ENCODE measurements at places on chromosomes 3 and 15. TPM values are rescaled to one million over a fixed set of nuclear protein-coding genes. Genes with fewer than 3 reads are reported as not detected.

- DNase-seq, result no peak
- no peak overlapping the region for H3K4me3 ChIP-seq
- H3K27me3 ChIP-seq, result no peaks in the 10 kb centered on the region
- H3K27ac ChIP-seq, result no peak overlapping the region
- no peaks in the 10 kb centered on the region for H3K4me1 ChIP-seq
- no peaks in the 10 kb centered on the region for H3K36me3 ChIP-seq
These were observed 92.8 kb downstream of the DUT start for GRCh38 chr15:48423896-48424475.

GRCh38 chr3:152328841-152329240, 60.1 kb downstream of the MBNL1 start:
- H3K4me3 ChIP-seq, result no peak overlapping the region
- H3K4me1 ChIP-seq, result peaks cover 22% of the 10 kb centered on the region

DNA sequence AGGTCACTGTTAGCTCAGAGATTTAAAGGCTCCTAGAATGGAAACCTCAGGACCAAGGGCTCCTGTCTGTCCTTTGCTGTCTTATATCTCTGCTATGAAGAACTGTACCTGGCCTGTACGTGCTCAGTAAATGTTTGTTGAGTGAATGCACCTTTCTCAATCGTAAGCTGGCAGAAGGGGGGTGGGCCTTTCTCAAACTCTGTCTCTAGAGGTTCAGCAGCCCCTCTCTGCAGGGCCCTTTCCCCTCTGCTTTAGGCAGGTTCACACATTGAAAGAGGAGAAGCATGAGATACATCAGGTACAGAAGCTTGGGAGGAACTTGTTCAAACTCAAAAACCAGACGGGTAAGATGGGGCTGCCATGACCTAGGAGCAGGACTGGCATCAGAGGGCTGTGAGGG, 155.6 kb downstream of the GOLGA6L4 start:
- H3K27me3 ChIP-seq, result no peaks in the 10 kb centered on the region
- H3K4me3 ChIP-seq, result no peak overlapping the region
- no peak for DNase-seq
- no peak overlapping the region for H3K27ac ChIP-seq

DNA sequence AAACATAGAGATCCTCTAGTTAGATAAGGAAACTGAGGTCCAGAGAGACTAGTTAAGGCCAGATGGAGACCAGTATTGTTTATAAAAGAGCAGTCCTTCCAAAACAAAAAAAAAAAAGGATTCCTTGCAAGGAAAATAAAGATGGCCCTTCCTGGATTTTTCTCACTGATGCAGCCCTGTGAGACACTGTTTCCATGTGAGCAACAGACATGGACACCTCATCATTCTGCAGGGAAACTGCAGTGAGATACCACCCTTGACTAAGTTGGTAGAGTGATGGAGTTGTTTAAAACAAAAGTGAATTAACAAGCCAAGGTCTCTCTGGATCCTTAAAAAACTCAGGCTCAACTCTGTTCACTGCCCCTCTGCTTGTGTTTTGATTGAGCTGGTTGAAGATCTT, 65.6 kb upstream of the MYZAP start:
- no peaks in the 10 kb centered on the region for H3K27me3 ChIP-seq
- H3K27ac ChIP-seq, result no peak overlapping the region
- H3K4me1 ChIP-seq, result peaks cover 5% of the 10 kb centered on the region
- DNase-seq, result no peak
- H3K36me3 ChIP-seq, result no peaks in the 10 kb centered on the region

DNA sequence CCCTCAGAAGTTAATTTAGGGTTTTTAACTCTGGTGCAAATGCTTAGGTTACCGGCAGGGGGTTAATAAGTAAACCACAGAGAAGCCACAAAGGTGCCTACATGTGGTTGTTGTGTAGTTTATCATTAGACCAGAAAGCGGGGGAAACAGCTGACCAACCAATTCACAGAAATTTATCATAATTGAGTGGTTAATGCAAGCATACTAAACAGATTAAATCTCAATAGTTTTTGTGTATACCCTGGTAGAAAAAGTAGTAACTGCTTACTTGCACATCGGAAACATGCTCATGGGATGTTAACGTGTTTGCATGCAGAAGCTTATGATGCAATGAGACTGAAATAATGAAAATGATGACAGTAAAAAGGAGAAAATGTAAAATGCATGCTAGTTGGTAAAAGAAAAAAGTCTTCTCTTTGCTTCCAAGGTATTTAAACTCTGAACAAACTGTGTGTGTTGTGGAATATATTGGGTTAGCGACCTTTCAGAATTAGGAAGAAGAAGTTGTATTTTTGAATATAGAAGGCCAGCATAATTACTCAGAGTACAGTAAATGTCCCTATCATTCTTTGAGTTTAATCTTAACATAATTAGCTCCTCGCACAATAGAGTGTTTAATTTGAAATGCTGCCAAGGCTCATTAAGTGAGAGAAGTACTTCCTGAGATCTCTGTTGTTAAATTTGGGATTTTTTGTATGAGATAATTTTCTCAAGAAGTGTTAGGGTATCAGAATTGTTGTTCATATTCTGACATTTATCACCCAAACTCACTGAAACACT, 316.2 kb downstream of the PTPRG start:
- H3K4me1 ChIP-seq, result peaks cover 11% of the 10 kb centered on the region
- no peak overlapping the region for H3K27ac ChIP-seq
- no peak for DNase-seq
- H3K27me3 ChIP-seq, result no peaks in the 10 kb centered on the region
- H3K36me3 ChIP-seq, result no peaks in the 10 kb centered on the region
- no peak overlapping the region for H3K4me3 ChIP-seq

- H3K36me3 ChIP-seq, result peaks cover 4% of the 10 kb centered on the region
- DNase-seq, result no peak
- H3K27ac ChIP-seq, result no peak overlapping the region
- H3K27me3 ChIP-seq, result no peaks in the 10 kb centered on the region
- no peaks in the 10 kb centered on the region for H3K4me1 ChIP-seq
- no peak overlapping the region for H3K4me3 ChIP-seq
These were observed 35.3 kb downstream of the CEP152 start for GRCh38 chr15:48775546-48775945.

GRCh38 chr3:100155128-100155527, 40.8 kb upstream of the FILIP1L start:
- H3K4me3 ChIP-seq, result no peak overlapping the region
- no peaks in the 10 kb centered on the region for H3K27me3 ChIP-seq
- no peak overlapping the region for H3K27ac ChIP-seq
- no peak for DNase-seq
- no peaks in the 10 kb centered on the region for H3K4me1 ChIP-seq

GRCh38 chr3:114455432-114455831, 161.6 kb downstream of the TIGIT start:
- no peak overlapping the region for H3K4me3 ChIP-seq
- no peaks in the 10 kb centered on the region for H3K27me3 ChIP-seq
- no peaks in the 10 kb centered on the region for H3K36me3 ChIP-seq
- H3K4me1 ChIP-seq, result peaks cover 6% of the 10 kb centered on the region

GRCh38 chr3:108388136-108389132, 92.1 kb downstream of the HHLA2 start:
- no peaks in the 10 kb centered on the region for H3K27me3 ChIP-seq
- H3K27ac ChIP-seq, result peak overlapping the region; percentile 43
- H3K36me3 ChIP-seq, result no peaks in the 10 kb centered on the region

DNA sequence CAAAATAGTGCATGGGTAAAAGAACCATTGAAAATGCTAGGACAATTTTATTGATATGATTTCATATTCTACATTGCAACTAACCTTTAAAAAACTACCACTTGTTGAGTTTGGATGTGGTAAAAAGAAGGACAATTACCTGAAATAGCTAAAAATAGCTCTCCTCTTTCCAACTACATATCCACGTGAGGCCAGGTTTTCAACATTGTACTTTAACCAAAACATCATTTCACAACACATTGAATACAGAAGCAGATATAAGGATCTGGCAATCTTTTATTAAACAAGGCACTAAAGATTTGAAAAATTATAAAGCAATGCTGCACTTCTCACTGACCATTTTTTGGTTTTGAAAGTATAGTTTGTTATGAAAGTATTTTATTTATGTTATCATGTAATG, 28.1 kb upstream of the MRPL3 start:
- H3K4me3 ChIP-seq, result no peak overlapping the region
- H3K36me3 ChIP-seq, result no peaks in the 10 kb centered on the region
- H3K27ac ChIP-seq, result no peak overlapping the region
- H3K4me1 ChIP-seq, result no peaks in the 10 kb centered on the region

- peak; percentile 22 for DNase-seq
- H3K27me3 ChIP-seq, result no peaks in the 10 kb centered on the region
- no peak overlapping the region for H3K4me3 ChIP-seq
These were observed 137.9 kb upstream of the LIPC start for GRCh38 chr15:58293622-58294550.

GRCh38 chr3:51358981-51359380, 26.1 kb upstream of the MANF start:
- H3K4me1 ChIP-seq, result no peaks in the 10 kb centered on the region
- H3K27me3 ChIP-seq, result no peaks in the 10 kb centered on the region
- DNase-seq, result no peak
- no peak overlapping the region for H3K4me3 ChIP-seq
- no peak overlapping the region for H3K27ac ChIP-seq
- no peaks in the 10 kb centered on the region for H3K36me3 ChIP-seq

DNA sequence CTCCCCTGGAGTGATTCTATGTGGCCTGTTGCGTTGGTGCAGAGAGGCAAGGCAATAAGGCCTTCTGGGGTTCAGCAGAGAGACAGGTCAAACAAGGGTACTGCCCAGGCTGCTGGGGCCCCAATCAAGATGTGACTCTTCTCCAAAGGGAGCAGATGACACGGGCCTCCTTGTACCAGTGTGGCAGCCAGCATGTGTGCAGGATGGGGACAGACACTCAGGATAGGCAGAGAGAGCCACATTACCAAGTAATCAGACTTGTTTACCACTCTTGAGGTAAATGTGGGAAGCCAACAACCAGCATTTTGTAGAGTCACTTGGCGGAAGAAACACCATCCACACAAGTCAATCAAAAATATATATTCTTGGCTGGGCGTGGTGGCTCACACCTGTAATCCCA, 95.3 kb upstream of the DLG1 start:
- H3K4me3 ChIP-seq, result no peak overlapping the region
- H3K36me3 ChIP-seq, result no peaks in the 10 kb centered on the region
- H3K27me3 ChIP-seq, result no peaks in the 10 kb centered on the region
- no peaks in the 10 kb centered on the region for H3K4me1 ChIP-seq
- DNase-seq, result no peak

DNA sequence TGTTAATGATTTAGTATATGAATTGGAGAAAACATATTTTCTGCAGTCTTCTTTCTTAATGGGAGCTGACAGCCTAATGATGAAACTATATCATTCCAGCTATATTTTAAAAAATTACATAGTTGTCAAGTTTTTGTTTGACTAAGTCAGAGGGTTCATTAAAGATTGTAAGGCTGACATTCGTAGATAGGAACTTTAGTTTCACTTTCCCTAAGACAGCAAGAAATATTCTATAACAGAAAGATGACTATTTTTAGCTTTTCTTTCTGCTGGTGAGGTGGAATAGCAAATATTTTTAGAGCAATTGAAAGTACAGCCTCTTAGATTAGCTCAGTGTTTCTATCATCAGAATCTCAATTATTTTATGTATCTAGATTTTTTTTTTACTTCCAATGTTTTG, 60.2 kb downstream of the PIAS1 start:
- H3K27ac ChIP-seq, result peak overlapping the region; percentile 38
- H3K4me3 ChIP-seq, result no peak overlapping the region
- H3K27me3 ChIP-seq, result no peaks in the 10 kb centered on the region
- DNase-seq, result no peak
- H3K4me1 ChIP-seq, result peaks cover 19% of the 10 kb centered on the region

GRCh38 chr3:4601892-4602291, 108.7 kb downstream of the ITPR1 start:
- no peaks in the 10 kb centered on the region for H3K27me3 ChIP-seq
- H3K4me3 ChIP-seq, result no peak overlapping the region
- H3K4me1 ChIP-seq, result no peaks in the 10 kb centered on the region
- no peaks in the 10 kb centered on the region for H3K36me3 ChIP-seq

DNA sequence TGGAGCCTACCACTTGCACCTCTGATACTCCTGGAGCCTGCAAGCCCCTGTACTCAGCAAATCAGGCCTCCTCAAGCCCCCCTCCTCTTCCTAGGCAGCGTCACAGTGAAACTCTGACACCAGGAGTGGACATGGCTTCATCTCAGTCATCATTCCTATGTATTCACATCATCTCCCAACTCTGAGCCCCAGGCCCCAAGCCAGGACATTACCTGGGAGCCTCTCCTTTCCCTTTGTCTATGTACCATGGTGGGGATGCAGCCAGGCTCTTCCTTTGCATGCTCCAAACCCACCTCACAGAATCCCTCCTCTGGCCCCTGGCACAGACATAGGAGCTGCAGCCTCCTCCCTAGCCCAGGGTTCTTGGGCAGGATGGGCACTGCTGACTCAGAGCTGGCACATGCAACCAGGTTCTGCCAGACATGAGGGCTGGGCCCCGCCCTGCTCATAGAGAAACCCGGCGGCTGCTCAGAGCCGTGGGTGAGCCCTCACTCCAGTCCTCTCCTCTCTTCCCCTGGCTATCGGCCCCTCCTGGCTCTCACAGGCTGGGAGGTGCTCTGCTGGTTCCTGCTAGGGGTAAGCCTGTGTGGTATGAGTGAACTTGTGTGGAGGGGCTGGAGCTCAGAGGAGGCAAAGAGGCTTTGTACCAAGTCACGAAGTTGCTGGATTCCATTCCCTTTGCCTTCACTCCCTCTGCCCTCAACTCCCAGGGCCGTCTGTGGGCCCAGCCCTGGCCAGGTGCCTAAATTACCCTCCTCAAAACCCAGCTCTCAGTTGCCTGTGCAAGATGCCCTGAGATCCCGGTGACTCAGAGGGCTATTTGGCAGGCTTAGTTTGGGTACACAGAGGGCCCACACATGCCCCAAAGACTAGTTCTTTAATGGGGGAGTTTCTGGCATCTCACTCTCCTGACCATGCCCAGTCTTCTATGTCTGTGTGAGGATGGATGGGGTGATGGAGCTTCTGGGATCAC, 1.9 kb upstream of the PLCD1 start:
- peaks cover 8% of the 10 kb centered on the region for H3K27me3 ChIP-seq
- H3K27ac ChIP-seq, result peak overlapping the region; percentile 70
- H3K4me1 ChIP-seq, result peaks cover 21% of the 10 kb centered on the region
- DNase-seq, result peak; percentile 81
- H3K4me3 ChIP-seq, result no peak overlapping the region

- peaks cover 38% of the 10 kb centered on the region for H3K4me1 ChIP-seq
- peak within 1 kb of the TSS; percentile 9 for H3K4me3 ChIP-seq
- H3K27me3 ChIP-seq, result peaks cover 100% of the 10 kb centered on the region
- DNase-seq, result no peak
- H3K36me3 ChIP-seq, result no peaks in the 10 kb centered on the region
- H3K27ac ChIP-seq, result no peak within 1 kb of the TSS
These were observed at the start of the genes FOXL2 and FOXL2NB for GRCh38 chr3:138946663-138947494. TSS of gene FOXL2 (minus strand) at chr3:138947137. CDS start at chr3:138946722, 415 bp downstream. TSS of gene FOXL2NB (plus strand) at chr3:138947217. CDS start at chr3:138947365, 148 bp downstream.

- H3K36me3 ChIP-seq, result no peaks in the 10 kb centered on the region
- no peak for DNase-seq
- H3K4me3 ChIP-seq, result no peak overlapping the region
- no peaks in the 10 kb centered on the region for H3K4me1 ChIP-seq
These were observed 121.8 kb downstream of the ZNF609 start for GRCh38 chr15:64582202-64582601.

CIB2 gene
- total RNA-seq, result 8.6 TPM

HRG gene
- total RNA-seq, result not detected

PAQR5 gene
- 21.1 TPM for total RNA-seq

IL12A gene
- 6.4 TPM for total RNA-seq

C3orf85 gene
- total RNA-seq, result not detected

A4GNT gene
- total RNA-seq, result not detected

CLDN1 gene
- not detected for total RNA-seq

KNL1 gene
- total RNA-seq, result 7.6 TPM

All from transverse colon (tissue), 4 donors.